Fibroblast of skin of back (primary cell): ENCODE measurements at places on chromosomes 11 and 22.

DNA sequence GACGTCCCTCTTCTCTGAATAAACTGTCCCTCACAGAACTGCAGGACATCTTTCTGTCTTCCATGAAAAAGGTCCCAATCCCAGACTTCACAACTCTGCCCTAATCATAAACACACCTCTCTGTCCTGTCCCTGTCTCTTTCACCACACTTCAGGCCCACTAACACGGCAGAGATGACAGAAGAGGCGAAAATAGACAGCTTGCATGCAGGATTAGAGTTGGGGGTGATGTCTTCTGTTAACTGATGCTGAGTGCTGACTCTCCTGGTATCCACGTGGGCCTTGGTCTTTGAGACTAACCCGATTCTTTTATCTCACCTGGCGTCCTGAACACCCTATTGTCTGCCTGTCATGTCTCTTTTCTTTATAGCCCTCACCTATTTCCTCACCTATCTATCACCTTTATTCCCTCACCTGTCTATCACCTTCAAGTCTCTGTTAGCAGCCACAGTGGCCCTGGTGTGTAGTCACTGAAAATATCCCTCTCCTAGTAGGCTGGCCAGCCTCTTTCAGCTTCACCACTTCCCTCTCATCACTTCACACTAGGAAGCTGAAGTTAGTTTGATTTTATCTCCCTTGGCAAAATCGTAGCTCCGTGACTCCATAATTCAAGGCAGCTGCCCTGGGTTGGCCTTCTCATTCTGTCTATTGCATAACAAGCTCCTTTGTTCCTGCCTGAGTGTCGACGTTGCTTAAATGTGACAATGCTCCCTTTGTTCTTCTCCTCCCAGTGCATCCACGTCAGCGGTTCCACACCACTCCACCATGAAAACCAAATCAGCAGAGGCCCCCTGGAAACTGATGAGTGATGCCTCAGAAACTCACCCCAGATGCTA is 30.6 kb upstream of the DRD2 start:
- no peak for DNase-seq

GRCh38 chr11:63909591-63910506 is 7.1 kb downstream of the RCOR2 start:
- no peak for DNase-seq

DNA sequence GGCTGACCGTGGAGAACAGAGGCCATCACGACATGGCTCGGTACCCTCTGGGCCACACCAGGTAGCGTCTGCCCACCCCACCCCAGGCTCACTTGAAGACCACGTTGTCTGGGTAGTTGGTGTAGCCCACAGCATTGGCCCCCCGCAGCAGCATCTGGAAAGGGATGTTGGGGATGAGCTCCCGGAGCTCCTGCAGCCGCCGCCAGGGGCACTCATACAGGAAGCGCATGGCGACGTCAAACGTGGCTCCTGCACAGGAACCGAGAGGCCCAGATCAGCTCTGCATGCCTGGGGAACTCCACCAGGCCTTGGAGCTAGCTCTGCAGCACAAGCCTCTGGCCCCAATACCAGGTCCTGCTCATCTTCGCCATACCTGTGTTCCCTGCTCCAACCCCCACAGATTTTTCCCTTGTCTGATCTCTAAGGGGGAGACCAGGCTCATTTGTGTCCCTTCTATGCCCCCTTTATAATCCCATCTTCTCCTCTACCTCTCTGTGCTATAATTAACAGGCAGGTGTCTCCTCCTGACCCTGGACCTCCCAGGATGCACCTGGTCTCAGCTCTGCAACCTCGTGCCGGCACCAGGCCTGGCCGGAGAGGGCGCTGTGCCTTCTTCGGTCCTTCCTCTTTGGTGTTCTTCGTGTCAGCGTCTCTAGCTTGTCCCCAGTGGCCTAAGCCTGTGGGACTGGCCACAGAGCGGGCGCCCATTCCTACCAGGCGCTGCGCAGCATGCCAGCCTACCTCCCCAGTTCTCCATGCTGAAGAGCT is 5.0 kb upstream of the LRFN4 start:
- peak; percentile 21 for DNase-seq

DNA sequence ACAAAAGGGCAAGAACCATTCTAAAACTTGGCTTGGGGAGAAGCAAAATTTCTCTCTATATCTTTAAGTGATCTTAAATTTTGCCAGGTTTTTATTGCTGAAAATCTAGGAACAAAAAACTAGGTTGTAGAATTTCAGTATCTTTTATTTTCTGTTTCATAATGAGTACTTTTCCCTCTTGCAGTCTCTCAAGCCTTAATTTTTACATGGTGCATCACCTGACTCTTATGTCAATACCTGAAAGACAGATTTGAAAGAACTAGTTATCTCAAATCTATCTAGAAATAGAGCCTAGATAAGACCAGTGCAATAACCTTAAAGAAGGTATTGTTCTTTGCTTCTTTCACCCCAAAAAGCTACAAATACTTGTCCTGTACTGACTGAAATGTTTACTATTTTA is 122.1 kb downstream of the TRIM44 start:
- no peak for DNase-seq

DNA sequence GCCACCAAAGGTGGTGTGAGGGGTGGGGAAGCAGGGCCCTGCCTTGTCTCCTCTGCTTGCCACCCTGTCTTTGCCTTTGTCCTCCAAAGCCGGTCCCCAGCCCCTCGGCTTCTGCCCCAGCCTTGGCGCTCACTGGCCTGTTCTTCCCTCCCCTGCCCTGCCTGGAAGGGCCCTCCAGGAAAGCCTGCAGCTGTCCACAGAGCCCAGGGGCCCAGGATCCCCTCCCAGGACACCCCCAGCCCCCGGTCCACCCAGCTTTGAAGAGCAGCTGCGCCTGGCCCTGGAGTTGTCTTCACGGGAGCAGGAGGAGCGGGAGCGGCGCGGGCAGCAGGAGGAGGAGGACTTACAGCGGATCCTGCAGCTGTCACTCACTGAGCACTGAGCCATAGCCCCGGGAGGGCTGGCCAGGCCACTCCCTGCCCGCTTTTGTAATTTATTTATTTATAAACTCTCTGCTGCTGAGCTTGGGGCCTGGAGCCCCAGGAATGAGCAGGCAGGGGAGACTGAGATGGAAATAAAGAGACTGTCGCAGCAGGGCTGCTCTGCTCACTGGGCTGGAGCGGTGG is 1.3 kb upstream of the SSH3 start:
- peak; percentile 28 for DNase-seq

- peak; percentile 29 for DNase-seq
Observed at GRCh38 chr11:115244296-115244695, 259.9 kb downstream of the CADM1 start.

DNA sequence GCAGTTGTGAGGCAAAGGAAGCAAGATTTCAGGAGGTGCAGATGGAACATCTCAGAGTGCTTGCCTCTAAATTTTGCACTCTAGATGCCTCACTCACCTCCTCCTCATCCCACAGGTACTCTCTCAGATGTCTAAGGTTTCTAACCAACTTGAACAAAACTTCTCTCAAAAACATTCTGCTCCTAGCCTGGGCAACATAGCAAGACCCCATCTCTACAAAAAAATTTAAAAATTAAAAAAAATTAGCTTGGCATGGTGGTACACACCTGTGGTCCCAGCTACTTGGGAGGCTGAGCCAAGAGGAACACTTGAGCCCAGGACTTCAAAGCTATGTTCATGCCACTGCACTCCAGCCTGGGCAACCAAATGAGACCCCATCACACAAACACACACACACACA is 4.2 kb downstream of the ZNF280A start:
- no peak for DNase-seq
